ENCODE measurements at places on chromosomes 7 and 10.

GRCh38 chr7:5342631-5343030, 59.9 kb downstream of the SLC29A4 start:
- no peak for DNase-seq

DNA sequence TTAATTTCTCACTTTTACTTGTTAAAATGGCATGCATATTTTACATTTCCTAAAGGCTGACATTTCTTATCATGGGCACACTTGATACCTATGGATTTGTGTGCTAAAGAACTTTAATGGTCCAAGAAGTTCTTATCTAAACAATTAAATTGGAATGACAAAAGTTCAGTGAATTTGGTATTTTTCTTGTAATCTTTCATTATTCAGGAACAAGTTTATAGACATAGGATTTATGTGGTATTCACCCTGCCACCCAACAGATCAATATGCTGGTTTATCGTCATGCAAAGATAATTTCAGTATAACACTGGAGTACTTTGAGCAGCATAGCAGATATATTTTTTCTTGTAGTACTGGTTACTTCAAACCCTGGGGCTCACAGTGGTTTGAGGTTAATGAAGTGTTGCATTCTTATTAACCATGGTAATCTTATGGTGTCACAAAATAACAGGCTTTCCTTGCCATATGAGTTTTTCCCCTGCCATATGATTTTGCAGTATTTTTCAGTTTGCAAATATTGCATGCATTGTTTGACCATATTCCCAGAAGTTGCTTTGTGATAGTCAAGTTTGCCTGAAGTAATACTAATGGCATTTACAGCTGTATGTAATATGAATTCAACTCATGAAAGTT, 148.8 kb downstream of the PPP1R9A start:
- no peak for DNase-seq

DNA sequence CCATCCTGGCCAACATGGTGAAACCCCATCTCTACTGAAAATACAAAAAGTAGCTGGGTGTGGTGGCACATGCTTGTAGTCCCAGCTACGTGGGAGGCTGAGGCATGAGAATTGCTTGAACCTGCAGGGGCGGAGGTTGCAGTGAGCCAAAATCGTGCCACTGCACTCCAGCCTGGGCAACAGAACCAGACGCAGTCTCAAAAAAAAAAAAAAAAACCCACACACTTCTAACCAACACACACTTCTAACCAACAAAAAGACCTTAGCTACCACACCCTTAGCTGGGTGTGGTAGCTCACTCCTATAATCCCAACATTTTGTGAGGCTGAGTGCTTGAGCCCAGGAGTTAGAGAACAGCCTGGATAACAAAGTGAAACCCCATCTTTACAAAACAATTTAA, 33.9 kb upstream of the SPOCK2 start:
- DNase-seq, result no peak

GRCh38 chr7:154859747-154860620, 142.9 kb downstream of the PAXIP1 start:
- DNase-seq, result no peak

- DNase-seq, result no peak
Measured at GRCh38 chr10:87991946-87992345, 128.5 kb downstream of the PTEN start.

- no peak for DNase-seq
Measured at GRCh38 chr7:27148756-27149641, 1.4 kb upstream of the HOXA6 start.

- peak; percentile 38 for DNase-seq
Measured at GRCh38 chr10:49610114-49610457, at the start of gene SLC18A3. SLC18A3 (plus strand) TSS chr10:49610310; CDS start chr10:49610741, 431 bp downstream.

- DNase-seq, result no peak
Measured at GRCh38 chr10:71040343-71040742, 152.0 kb upstream of the PCBD1 start.

DNA sequence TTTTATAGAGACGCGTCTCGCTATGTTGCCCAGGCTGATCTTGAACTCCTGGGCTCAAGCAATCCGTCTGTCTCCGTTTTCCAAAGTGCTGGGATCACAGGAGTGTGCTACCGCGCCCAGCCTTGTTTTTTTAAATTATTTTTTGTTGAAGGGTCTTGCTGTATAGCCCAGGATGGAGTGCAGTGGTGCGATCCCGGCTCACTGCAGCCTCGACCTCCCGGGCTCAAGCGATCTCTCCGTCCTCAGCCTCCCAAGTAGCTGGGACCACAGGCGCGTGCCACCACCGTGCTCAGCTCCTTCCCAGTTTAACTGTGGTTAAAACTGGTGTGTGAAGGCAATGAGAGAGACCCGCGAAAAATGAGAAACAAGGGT, 11.0 kb upstream of the HNRNPF start:
- DNase-seq, result no peak

DNA sequence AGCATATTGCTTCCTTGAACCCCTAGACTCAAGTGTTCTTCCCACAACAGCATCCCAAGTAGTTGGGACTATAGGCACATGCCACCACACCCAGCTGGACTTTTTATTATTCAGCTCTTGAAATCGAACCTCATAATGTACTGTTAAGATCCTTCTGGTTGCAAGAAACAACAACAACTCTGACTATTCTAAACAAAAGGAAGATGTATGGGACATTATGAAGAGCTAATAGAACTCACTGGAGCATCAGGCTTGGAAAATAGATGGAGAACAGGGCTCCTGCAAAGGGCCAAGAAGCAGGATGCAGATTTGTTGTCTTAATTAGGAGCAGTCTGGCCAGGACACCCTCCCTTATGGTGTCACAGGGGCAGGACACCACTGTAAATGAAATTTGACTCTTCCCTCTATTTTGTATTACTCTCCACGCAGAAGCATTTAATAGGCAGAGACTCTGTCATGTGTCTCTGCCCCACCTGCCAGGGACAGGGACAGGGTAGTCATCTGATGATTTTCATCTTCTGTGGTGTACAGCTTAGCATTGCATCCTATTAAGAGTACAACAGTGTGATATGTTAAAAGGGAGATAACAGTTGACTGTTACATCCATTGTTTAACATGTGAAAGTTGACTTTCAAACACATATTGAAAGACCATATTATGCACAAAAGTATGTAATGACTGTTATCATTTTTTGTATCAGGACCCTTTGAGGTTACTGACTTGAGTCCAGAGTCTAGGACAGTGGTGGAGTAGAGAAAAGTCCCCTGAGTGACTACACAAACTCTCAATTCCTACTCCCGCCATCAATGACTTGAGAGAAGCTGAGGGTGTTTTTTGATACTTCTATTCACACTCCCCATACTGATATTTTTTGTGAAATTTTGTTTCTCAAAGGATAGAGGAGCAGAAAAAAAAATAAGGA, 157.3 kb downstream of the LRRC4 start:
- no peak for DNase-seq

DNA sequence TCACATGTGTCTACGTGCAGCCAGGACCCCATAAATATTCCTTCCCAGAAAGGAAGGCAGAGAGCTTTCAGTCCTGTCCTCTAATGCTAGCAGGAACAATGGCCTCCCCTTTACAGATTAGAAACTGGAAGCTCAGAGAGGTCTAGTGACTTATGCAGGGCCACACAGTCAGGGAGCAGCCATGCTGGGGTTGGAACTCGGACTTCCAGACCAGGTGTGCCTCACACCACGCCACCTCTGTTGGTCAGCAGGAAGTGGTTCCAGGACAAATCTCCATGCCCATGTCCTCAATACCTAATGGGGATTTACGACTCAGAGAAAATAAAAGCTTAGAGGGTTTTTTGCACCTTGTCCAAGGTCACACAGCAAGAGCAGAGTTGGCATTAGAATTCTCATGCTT, 378.9 kb downstream of the RPS24 start:
- DNase-seq, result no peak

DNA sequence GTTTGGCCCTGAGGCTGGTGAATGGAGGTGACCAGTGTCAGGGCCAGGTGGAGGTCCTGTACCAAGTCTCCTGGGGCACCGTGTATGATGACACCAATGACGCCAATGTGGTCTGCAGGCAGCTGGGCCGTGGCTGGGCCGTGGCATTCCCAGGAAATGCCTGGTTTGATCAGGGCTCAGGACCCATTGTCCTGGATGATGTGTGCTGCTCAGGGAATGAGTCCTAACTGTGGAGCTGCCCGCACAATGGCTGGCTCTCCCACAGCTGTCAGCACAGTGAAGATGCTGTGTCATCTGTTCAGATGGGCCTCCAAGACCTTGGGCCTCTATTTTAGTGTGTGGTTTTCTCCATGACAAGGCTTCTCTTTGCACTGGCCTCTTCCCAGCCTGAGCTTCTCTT, 64.0 kb downstream of the DMBT1 start:
- no peak for DNase-seq

DNA sequence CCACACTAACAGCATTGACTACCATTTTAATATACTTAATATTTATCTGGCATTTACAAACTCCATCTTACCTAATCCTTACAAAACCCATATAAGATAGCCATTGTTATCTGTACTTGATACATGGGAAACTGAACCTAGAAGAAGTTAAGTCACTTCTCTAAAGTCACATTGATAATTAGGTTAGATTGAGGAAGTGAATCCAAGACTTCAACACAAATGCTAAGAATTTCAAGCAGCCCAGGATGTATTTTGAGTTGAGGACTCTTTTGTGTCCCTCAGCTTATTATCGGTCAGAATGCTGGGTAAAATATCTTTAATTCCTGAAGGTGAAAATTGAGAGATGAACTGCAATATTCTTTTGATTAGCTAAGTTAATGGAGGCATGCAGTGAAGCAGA, 465.5 kb downstream of the PHTF2 start:
- no peak for DNase-seq

DNA sequence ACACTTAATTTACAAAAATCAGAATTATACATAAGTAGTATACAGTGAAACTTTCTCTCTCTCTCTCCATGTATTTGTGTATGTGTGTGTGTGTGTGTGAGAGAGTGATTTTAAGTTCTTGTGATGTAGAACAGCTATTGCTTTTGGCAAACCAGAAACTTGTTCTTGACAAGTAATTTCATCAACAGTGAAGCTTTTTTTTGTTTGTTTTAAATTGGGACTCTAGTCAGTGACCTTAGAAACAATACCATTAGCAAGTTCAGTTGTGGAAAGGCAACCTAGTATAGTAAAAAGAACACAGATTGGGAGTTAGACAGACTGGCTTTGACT, 319.1 kb downstream of the PTEN start:
- DNase-seq, result no peak

DNA sequence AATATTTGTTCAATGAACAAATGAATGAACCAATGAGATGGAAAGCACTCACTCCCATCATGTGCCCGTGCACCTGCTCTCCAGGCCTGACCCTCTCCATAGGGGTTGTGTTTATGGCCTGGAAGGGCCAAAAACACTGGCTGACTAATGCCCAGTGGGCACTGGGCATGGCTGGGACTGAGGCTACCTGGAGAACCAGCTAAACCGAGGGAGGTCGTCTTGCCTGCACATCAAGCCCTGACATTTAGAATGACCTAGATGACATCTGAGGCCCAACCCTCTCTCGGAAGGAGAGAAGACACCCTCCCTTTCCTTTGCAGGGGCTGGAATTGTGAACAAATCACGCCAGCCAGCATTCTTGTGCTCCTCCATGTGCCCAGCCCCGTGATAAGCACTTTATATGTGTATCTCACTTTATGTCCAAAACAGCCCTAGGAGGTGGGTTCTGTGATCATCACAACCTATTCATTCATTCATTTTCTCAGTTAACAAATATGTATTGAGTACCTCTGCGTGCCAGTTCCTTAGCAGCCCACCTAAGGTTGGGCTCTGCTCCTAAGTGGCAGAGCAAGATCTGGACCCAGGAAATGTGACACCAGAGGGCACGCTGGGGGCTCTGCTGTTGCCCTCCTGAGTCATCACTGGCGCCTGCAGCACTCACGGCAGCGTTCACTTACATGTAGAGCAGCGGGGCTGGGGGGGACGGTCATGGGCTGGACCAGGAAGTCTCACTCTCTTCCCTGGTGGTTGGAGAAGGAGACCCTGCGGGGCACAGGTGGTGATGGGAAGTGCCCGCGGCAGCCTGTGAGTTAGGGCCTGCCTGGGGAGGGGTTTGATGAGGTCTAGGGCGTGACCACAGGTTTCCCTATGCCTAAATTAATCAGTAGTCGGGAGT, 52.0 kb downstream of the TSPAN15 start:
- DNase-seq, result no peak

DNA sequence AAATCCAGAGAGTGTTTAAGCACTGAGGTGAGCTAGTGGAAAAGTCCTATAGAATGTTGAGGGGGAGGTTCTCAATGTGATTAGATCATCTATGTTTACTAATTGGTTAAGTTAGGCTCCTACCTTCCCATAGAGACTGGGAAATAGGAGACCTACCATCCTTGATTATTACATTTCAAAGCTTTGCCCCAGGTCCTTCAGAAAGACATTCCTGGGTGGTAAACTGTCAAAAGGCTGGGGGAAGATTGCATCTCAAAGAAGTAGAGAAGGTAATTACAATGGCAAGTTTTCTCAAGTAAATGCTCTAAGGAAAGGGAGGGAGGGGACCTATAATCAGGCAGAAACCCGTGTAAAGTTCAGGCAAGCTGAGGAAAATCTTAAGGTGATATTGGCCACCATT, 247.8 kb upstream of the SMIM30 start:
- DNase-seq, result no peak

GRCh38 chr7:43884617-43885016, 15.3 kb upstream of the MRPS24 start:
- no peak for DNase-seq

- DNase-seq, result no peak
Measured at GRCh38 chr7:149130572-149131198, 4.6 kb upstream of the ZNF425 start.

- peak; percentile 72 for DNase-seq
Measured at GRCh38 chr7:13778967-13779366, 210.5 kb downstream of the ETV1 start.

DNA sequence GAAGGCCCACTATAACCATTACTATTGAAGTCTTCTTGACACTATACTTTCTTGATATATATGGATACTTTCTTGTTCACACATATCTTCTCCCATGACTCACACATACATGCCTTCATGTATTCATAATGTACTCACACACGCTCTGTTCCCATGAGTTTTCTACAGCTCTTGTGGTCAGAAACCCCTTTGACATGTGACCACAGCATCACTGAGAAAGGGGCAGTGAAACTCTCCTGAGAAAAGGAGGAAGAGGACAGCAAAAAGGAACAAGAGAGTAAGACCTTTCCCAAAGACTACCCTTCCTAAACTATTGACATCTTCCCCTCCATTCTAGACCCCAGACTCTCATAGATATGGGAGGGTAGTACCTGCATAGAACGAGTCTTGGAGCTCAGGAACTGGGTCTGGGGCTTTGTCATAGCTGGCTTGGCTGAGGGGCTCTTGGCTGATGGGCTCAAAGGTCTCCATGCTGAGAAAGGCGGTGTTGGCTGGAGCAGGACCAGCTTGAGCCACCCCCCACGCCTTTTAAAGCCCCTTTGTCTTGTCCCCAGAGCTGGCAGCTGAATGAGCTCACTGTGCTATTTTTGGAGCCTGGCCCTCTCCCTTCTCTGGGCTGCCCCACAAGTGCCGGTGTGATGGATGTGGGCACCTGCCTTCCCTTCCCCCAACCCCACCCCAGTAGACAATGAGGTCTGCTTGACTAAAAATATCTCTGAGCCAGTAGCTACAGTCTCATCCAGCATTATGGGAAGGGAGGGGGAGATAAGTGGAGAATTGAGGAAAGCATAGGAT, 5.1 kb downstream of the SYNPO2L start:
- no peak for DNase-seq
